ENCODE measurements at places on chromosomes 7 and 10. TPM values are rescaled to one million over a fixed set of nuclear protein-coding genes. Genes with fewer than 3 reads are reported as not detected.

Gene WASL
- polyA plus RNA-seq: 76.4 TPM

Gene PLXNA4
- polyA plus RNA-seq: 14.9 TPM

Gene EGR2
- 2.3 TPM for polyA plus RNA-seq

Gene ERVW-1
- 2.5 TPM for polyA plus RNA-seq

Gene CHAT
- polyA plus RNA-seq: not detected

Gene PRSS58
- not detected for polyA plus RNA-seq

Gene SPDYE6
- polyA plus RNA-seq: not detected

Gene FRMD4A
- 91.8 TPM for polyA plus RNA-seq

Gene UCN3
- 0.37 TPM for polyA plus RNA-seq

Gene AFAP1L2
- 33.0 TPM for polyA plus RNA-seq

Gene FOXI2
- 1.6 TPM for polyA plus RNA-seq

Gene TMEM229A
- not detected for polyA plus RNA-seq

Gene ZNF736
- 33.3 TPM for polyA plus RNA-seq
